NCI-H460 (cell line): ENCODE measurements at places on chromosomes 7 and 10. TPM values are rescaled to one million over a fixed set of nuclear protein-coding genes. Genes with fewer than 3 reads are reported as not detected.

Gene CTTNBP2
- total RNA-seq: 0.23 and 0.94 TPM in 2 replicates

Gene LIPM
- not detected in 2 replicates for total RNA-seq

Gene CRHR2
- not detected in 2 replicates for total RNA-seq

Gene TMEM120A
- 11.5 and 15.3 TPM in 2 replicates for total RNA-seq

Gene GNB2
- total RNA-seq: 88.0 and 96.4 TPM in 2 replicates

Gene CTBP2
- 75.1 and 77.3 TPM in 2 replicates for total RNA-seq

Gene NOS3
- 0.30 and 0.46 TPM in 2 replicates for total RNA-seq

Gene SRGN
- total RNA-seq: 2,302 and 2,452 TPM in 2 replicates

Gene MYO1G
- 0.07 TPM in 1 of 2 replicates, not detected in the other for total RNA-seq

Gene GALNT17
- 3.1 TPM in 2 replicates for total RNA-seq

Gene HYAL4
- total RNA-seq: not detected in 2 replicates

Gene HACD1
- total RNA-seq: 43.5 and 44.2 TPM in 2 replicates

Gene FASTK
- 63.4 and 77.1 TPM in 2 replicates for total RNA-seq

Gene ELOVL3
- 0.20 TPM in 1 of 2 replicates, not detected in the other for total RNA-seq

Gene HNRNPF
- 225 and 256 TPM in 2 replicates for total RNA-seq
